ENCODE measurements at places on chromosomes 12 and 14.
A peak's percentile ranks its signal among the peaks of the same experiment; 100 is the strongest.

GRCh38 chr12:104165801-104166200 lies 27.8 kb upstream of the NFYB start:
- DNase-seq, result no peak

- no peak for DNase-seq
These were observed 85.8 kb downstream of the TNFAIP2 start for GRCh38 chr14:103209054-103209453.

GRCh38 chr14:103630364-103631108 lies 1.5 kb downstream of the KLC1 start:
- DNase-seq, result peak; percentile 13

DNA sequence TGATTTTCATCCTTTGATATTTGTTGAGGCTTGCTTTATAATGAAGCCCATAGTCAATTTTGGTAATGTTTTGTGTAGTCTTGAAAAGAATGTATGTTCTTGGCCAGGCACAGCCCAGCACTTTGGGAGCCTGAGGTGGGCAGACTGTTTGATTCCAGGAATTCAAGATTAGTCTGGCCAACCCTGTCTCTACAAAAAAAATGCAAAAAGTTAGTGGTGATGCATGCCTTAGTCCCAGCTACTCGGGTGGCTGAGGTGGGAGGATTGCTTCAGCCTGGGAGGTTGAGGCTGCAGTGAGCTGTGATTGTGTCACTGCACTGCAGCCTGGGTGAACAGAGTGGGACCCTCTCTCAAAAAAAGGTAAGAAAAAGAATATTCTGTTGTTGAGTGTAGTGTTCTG lies 10.8 kb downstream of the ETNK1 start:
- DNase-seq, result no peak

GRCh38 chr12:80838708-80839107 lies 99.0 kb downstream of the LIN7A start:
- no peak for DNase-seq

DNA sequence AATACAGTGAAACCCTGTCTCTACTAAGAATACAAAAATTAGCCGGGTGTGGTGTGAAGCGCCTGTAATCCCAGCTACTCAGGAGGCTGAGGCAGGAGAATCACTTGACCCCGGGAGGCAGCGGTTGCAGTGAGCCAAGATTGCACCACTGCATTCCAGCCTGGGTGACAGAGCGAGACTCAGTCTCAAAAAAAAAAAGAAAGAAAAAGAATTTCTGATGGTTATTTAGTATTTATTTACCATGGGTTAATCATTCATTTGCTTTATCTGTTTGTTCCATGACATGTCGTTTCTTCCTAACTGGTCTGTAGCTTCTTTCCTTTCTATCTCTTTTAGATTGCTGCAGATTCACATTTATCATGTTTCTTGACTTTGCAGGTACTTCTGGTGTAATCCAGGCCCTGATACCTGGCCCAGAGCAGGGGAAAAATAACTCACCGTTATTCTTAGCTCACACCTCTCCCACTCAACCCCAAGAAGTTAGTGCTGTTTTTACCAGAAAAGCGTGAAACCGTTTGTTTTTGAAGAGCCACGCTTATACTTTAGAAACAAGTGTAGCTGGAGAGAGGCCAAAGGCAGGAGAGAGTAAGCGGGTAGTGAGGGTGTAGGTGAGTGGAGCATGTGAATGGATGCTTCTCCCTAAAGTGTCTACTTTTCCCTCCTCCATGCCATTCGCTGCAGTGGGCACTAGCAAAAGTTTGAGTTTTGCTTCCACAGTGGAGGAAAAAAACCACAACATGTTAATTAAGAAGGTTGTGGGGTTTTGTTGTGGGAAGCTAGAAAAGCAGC lies 45.4 kb downstream of the SRGAP1 start:
- DNase-seq, result no peak
